NCI-H526 (cell line): ENCODE measurements at places on chromosomes 13 and 19.

GRCh38 chr19:49333811-49334288 is 1.4 kb upstream of the CD37 start:
- no peak for DNase-seq

DNA sequence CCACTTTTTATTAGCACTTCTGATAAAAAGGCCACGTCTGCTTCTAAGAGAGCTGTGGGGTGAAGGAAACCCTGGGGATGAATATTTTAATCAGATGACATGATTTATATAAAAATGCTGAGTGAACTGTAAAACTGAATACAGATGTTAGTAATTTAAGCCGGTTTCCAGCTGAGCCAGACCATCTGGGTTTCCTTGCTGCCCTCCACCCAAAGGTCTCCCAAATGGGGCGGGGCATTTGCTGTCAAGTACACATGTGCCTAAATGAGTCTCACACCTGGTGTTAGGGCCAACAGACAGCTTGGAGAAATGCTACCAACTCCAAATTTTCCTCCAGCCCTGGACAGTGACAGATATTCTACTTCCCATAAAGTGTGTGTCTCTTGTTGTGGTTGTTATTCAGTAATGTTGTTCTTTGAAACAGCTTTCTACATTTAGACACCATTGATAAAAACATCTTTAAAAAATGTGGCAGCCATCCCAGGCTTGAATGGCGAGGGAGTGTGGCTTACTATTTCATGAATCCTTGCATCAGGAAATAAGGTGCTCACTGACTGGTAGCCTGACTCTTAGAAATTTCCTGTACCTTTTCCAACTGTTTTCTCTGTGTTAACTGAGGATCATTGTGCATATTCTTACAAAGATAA is 350.4 kb downstream of the MTUS2 start:
- DNase-seq: no peak

GRCh38 chr13:62850331-62850730 is 1434.7 kb upstream of the PCDH20 start:
- no peak for DNase-seq

DNA sequence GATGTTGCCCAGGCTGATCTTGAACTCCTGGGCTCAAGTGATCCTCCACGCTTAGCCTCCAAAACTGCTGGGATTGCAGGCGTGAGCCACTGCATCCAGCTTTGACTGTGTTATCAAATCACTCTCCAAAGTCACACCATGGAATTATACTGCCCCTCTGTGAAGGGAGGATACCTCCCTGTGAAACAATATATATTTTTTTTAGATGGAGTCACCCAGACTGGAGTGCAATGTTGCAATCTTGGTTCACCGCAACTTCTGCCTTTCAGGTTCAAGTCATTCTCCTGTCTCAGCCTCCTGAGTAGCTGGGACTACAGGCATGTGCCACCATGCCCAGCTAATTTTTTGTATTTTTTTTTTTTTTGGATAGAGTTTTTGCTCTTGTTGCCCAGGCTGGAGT is 7.7 kb downstream of the TYK2 start:
- no peak for DNase-seq

- DNase-seq: no peak
These were observed 22.9 kb downstream of the LRCH1 start for GRCh38 chr13:46575818-46576221.

DNA sequence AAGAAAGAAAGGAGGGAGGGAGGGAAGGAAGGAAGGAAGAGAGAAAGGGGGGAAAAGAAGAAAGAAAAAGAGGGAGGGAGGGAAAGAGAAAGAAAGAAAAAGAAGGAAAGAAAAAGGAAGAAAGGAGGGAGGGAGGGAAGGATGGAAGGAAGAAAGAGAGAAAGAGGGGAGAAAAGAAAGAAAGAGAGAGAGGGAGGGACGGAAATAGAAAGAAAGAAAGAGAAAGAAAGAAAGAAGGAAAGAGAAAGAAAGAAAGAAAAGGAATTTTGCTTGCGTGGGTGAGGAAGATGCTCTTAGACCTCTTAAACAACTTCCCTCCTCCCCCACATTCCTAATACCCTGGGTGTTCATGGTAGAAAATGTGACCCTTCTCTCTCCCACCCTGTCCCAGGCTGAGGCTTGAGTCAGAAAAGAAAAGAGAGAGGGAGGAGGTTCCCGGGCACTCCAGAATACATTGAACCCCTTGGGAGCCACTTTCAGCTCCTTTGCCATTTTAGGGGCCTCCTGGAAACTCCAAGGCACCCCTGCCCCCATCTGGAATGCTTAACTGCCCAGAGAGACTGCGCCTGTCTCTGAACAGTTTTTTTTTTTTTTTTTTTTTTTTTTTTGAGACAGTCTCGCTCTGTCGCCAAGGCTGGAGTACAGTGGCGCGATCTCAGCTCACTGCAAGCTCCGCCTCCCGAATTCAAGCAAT is 9.2 kb upstream of the KANK3 start:
- DNase-seq: no peak

DNA sequence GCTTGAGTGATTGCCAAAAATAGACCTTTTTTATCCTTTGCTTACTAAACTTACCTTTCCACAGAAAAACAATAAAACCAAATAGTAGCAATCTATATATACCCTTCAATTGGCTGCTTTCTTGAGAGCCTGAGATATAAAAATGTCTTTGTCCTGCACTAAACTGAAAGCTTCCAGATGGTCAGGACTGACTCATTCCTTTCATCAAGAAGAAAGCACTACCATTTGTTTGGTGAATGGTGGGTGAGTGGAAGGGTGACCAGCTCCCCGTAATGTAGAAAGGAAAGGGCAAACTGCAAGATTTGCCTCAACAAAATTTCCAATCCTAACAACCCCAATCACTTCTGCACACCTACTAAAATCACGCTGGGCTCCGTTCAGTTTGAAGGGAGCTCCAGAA is 67.8 kb downstream of the SACS start:
- DNase-seq: no peak

DNA sequence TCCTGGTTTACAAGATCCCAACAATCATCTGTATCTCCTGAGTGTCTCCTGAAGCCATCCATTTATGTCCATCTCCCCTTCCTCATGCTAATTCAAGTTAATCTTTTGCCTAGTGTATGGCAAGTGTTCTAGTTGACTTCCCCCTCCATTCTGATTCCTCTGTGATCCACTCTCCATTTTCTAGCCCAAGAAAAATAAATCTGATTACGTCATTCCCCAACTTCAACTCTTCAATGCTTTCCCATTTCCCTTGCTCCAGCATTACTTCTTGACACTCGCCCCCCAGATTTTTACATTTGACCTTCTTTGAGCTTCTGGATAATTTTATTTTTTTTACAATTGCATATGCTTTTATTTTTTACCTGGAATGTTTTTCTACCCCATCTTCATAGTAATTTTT is 640.8 kb downstream of the TBC1D4 start:
- DNase-seq: no peak

DNA sequence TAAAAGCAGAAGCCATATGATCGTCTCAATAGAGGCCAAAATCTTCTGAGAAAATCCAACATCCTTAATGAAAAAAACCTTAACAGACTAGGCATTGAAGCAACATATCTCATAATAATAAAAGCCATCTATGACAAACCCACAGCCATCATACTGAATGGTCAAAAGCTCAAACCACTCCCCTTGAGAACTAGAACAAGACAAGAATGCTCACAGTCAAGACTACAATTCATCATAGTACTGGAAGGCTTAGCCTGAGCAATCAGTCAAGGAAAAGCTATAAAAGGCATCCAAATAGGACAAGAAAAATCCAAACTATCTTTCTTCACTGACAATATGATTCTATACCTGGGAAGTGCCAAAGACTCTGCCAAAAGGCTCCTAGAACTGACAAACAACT is 2668.2 kb upstream of the PCDH20 start:
- DNase-seq: no peak

DNA sequence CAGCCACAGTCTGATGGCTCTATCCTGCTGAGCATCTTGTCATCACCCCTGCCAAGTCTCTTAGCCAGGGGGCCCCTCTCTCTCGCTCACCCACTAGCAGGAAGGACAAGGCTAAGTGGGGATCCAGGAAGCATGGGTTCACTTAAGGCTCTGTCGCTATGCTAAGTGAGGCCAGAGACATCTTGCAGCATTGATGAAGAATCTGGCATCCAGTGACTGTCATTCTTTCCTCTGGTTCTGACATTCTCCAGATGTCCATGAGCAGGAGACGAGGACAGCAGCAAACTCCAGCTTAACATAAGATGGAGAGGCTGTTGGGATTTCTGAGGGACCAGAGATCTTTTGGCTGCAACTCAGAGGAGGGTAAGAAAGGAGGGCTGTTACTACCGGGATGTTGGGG is 230.2 kb downstream of the TSHZ3 start:
- DNase-seq: no peak

DNA sequence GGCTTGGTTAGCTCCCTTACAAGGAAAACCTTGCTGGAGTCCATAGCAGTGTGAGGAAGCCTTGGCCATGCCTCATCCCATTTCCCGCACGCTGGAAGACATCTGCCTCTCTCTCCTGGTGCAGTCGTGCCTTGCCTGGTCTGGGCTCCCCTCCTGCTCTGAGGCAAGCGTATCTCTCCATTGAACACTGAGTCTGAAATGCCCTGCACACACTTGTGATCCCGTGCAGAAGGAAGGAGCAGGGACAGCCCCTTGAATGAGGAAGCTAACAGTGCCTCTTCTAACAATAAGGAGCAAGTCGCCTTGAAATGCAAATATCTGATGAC is 407 bp upstream of the ZNF440 start:
- no peak for DNase-seq

DNA sequence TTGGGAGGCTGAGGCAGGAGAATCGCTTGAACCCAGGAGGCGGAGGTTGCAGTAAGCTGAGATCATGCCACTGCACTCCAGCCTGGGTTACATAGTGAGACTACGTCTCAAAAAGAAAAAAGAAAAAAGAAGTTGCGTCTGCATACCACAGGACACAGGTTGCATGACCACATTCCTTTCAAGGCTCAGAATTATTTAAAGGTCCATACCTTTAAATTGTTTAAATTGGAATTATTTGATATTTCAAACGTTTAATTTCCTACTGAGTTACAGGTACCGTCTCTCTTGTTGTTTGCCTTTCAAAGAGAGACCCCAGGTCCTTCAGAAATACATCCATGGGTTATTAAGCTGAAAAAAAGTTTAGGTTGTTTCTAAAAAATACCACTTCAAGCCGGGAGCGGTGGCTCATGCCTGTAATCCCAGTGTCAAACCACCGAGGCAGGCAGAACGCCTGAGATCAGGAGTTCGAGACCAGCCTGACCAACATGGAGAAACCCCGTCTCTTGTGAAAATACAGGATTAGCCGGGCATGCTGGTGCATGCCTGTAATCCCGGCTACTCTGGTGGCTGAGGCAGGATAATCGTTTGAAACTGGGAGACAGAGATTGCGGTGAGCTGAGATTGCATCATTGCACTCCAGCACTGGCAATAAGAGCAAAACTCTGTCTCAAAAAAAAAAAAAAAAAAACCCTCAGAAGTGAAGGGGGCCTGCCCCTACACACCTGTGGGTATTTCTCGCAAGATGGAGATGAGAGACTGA is 18.6 kb downstream of the ZNF816 start:
- DNase-seq: no peak

- DNase-seq: no peak
These were observed 15.8 kb downstream of the NDUFB7 start for GRCh38 chr19:14555918-14556661.

- DNase-seq: no peak
These were observed 214.2 kb upstream of the MAB21L1 start for GRCh38 chr13:35690581-35691207.

DNA sequence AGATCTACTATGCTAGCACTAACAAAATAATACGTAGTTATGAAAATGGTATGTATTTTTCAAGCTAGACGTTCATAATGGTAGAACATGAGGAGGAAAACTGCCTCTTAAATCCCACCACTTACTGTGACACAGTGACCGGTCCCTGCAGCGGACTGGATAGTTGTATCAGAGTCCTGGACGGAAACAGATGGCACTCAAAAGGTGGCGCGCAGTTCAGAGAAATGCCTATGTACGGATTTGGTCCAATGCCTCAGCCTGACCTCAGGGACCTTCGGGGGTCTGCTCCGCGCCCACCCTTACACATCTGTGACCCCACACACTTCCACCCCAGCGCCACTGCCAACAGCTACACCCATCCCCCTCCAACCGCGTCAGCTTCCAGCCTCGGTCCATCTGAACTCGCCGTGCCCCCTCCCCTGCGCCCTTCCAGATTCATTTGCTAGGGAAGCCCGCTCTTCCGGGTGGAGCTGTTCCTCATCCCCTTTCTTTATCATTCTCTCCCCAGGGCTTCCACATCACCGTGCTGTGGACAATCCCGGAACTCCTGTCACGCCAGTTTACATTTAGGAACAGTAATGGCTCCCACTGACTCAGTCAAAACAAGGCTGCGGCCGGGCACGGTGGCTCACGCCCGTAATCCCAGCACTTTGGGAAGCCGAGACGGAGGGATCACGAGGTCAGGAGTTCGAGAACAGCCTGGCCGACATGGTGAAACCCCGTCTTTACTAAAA is 792 bp upstream of the LENG8 start:
- DNase-seq: peak; percentile 77

- peak; percentile 6 for DNase-seq
These were observed at the start of gene CYP4F11 for GRCh38 chr19:15934332-15935078. TSS of gene CYP4F11 (minus strand) at chr19:15934529. CDS start at chr19:15934408, 121 bp downstream.

GRCh38 chr13:109595471-109595870 is 190.9 kb downstream of the IRS2 start:
- DNase-seq: no peak

- no peak for DNase-seq
These were observed 149.6 kb downstream of the TEX29 start for GRCh38 chr13:111469916-111470506.

DNA sequence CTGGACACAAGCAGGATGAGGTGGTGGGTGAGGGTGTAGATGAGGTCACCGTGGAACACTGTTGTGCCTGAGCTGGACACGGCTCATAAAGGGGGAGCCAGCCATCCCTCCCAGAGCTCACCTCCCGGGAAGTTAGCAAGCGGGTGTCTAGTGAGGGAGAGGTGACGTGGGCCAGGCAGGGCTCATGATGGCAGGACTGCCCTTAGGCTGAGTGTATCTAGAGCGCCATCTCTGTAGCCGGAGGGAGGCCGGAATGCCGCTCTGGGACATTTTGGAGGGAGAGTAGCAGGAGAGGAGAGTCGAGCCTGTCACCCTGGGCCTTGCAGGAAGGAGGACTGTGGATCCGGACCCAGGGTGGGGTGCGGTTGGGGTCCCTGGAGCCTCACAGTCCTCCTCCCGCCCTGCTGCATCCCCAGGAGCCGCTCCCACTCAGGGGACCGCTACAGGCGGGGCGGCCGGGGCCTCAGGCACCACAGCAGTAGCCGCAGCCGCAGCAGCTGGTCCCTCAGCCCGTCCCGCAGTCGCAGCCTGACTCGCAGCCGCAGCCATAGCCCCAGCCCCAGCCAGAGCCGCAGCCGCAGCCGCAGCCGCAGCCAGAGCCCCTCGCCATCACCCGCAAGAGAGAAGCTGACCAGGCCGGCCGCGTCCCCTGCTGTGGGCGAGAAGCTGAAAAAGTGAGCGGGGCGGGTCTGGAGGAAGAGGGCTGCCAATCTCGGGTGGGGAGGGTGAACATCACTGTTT is 9.2 kb downstream of the ZNF296 start:
- DNase-seq: no peak

- peak; percentile 99 for DNase-seq
These were observed 4.8 kb downstream of the SPHK2 start for GRCh38 chr19:48624067-48624594.
